Sigmoid colon (tissue), 7 donors: ENCODE measurements at places on chromosomes 6 and 20.

- DNase-seq: no peak
Measured at GRCh38 chr6:44487586-44487985, 100.1 kb downstream of the CDC5L start.

DNA sequence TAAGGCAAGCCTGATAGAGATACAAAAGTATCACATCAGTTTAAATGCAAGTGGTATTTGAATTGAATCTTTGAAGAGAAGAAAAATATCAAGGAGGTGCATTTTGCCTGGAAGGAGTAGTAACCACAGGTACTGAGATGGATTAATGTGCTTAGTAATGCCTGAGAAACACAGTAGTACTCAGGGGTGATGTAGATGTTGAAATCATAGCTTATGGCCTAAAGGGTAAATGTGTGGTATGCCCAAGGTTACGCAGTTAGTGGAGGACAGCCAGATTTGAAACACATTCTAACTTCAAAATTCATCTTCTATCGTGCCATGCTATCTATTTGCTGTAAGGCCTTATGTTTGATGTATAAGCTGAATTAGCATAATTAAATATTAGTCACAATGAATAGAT is 55.9 kb downstream of the STXBP5 start:
- no peak for DNase-seq

- DNase-seq: no peak
Measured at GRCh38 chr20:43955062-43955749, 40.6 kb downstream of the TOX2 start.

- DNase-seq: no peak
Measured at GRCh38 chr6:12911427-12911826, 194.9 kb downstream of the PHACTR1 start.

GRCh38 chr20:36313476-36313875 is 7.3 kb downstream of the DLGAP4 start:
- DNase-seq: peak; percentile 37

- no peak for DNase-seq
Measured at GRCh38 chr6:158476389-158476788, 83.5 kb upstream of the TMEM181 start.

GRCh38 chr20:51563486-51564332 is 21.2 kb upstream of the NFATC2 start:
- peak; percentile 86 for DNase-seq

- no peak for DNase-seq
Measured at GRCh38 chr20:58826271-58826670, 24.4 kb downstream of the GNAS-AS1 start.

DNA sequence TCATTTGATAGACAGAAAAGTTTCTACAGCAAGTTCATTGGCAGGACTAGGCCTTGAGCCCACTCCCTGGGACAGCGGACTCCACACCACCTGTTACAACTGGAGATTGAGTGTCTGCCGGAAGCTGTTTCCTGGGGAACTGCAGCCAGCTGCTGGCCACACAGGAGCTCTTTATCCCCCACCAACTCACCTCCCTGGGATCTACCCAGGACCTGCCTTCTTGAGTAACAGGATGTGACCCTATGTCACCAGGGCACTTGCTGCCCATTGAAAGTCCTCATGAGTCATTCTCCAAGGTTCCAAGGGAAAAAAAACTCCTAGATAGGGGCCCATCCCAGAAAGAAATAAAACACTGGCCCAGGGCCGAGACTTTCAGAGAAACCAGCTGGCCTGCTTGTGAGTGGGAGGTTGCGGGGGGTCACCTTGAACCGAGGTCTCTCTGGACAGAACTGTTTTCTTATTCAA is 37.4 kb upstream of the SLC9A8 start:
- peak; percentile 72 for DNase-seq

DNA sequence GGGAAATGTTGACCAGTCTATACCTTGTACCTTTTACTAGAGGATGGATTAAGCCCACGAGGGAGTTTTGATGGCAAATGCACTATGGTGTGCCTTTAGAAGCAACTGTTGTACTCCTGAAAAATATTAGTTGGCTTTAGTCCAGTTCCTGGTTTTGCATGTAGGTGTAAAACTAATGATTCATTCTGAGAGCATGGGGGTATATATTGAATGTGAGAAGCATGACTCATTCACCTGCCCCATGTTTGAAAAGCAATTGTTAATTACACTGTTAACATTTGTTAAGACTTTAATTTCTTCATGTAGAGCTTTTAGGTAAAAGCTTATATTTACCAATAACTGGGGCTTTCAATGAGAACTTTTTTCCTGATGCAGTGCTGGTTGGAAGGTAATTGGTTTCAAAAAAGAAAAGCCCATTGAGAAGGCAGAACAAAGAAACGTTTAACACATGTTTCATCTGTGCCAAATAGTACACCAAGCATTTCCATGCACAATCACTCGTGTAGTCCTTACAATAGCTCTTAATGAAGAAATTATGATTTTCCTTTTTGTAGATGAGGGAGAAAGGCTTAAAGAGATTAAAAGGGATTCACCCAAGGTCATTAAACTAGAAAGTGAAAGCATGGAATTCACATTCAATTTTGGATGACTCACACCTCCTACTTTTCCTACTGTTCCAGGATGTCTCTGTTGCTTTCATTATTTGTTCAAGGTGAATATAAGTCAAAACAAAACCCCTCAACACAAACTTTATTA is 134.1 kb downstream of the CCDC170 start:
- no peak for DNase-seq

DNA sequence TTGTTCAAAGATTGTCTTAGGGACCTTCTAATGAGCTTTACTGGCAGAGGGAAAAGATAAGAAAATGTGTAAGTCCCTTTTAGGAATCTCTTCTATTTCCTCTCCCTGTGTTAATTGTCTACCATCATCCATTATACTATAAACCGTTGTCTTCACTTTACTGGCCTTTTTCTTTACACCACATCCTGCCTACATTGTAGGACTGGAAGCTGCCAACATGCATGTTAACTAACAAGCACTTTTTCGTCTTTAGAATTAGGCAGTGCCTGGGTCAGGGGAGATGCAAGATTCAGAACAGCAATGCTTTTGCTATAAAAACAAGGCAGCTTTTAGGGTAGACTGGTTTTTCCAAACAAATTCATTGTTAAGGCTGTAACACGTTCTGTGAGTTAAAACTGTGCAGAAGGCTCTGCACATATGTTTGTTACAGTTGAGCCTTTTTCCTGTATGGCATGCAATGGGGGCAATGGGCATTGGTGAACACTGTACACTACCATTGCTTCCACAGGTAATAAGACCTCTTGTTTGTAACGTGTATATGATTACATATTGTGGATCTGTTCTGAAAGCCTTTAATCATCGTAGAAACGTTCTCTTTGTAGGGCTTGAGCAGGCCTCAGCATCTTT is 10.9 kb upstream of the PKIG start:
- DNase-seq: no peak

DNA sequence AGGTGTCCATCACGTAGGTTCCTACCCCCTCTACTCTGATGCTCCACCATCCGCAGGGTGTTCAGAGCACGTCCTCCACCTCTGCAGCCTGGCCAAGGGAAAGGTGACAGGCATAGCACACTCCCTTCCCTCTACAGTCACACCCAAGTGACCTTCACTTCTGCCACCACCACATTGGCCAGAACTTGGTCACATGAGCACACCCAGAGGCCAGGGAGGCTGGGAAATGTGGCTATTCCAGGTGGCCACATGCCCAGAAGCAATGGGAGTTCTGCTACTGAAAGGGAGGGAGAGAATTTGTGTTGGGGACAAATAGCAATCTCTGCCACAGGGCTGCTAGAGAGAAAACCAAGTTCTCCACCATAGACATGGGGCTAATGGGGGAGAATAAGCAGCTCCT is 180.3 kb downstream of the NFATC2 start:
- DNase-seq: no peak

DNA sequence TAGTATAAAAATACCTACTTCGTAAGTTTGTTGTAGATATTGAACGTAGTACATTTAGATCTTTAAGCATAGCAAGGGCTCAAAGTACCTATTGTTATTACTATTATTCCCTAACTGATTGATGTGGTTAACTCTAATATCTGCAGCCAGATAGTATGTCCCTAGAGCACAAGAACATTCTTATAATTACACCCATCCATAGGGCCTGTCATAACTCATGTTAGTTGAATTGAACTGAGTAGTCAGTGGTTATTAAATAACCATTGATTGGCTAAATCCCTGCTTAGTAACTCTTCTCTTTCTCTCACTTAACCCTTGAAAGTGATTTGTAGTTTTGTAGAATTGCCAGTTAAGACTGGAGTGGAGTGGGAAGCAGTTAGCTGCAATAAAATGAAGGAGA is 207.5 kb upstream of the HS3ST5 start:
- no peak for DNase-seq

- DNase-seq: no peak
Measured at GRCh38 chr20:61912665-61913422, 152.8 kb downstream of the TAF4 start.

- DNase-seq: no peak
Measured at GRCh38 chr6:6764764-6765434, 176.4 kb downstream of the LY86 start.

DNA sequence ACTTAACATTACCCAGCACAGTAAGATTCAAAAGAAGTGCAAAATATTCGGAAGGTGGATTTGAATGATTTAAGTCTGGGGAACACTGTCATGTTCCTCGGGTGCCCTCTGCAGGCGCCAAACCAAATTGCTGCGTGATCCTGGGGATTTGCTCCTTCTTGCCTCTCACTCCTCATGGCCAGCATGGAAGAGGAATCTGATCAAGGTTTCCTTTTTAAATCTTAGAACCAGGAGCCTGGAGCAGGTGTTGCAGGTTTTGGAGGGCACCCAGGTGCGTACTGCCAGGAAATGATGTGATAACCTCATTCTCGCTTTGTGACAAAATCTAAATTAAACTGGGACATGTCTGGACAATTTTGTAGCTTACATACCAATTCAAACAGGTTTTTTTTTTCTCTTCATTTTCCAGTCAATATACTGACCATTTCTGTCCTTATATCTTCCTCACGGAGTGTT is 8.1 kb upstream of the PFDN4 start:
- DNase-seq: peak; percentile 78

- no peak for DNase-seq
Measured at GRCh38 chr20:25126204-25127029, 44.5 kb upstream of the VSX1 start.

DNA sequence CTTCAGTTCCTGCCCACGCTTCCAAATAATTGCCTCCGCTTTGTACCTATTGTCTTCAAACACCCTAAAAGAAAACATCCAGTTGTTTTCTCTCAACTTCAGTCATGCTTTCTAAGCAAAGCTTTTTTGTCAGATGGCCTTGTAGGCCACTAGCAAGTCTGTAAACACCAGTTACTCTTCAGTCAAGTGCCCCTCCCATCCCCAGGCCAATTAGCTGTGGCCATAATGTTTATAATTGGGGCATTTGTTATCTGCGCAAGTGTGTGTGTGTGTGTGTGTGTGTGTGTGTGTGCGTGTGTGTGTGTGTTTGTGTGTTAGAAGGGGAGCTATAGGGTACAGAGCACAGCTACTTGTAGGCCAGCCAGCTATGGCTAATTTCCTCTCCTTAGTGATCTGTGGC is 272.4 kb upstream of the MARCKS start:
- no peak for DNase-seq

DNA sequence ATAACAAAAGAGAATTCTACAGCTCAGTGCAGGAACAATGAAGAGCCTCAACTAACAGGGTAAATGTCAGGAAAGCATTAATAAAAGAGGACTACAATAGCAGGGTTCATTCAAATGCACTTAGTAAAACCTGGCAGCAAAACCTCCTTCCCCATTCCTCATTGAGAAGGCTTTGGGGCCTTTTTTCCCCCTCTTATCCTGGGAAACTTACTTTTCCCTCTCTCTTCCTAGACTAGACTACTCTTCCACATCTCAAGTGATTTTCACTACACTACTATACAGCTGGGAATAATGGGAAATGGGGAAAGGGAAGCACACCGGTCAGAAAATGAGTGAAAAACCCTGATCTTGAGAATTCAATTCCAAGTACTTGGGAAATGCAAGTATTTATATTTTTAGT is 10.1 kb downstream of the ROMO1 start:
- DNase-seq: no peak

- no peak for DNase-seq
Measured at GRCh38 chr6:12459945-12460661, 169.9 kb downstream of the EDN1 start.

GRCh38 chr20:44615169-44615791 is 32.9 kb downstream of the PKIG start:
- DNase-seq: no peak

GRCh38 chr20:24493661-24494459 is 24.4 kb downstream of the SYNDIG1 start:
- peak; percentile 53 for DNase-seq

GRCh38 chr6:129681913-129682205 is 28.1 kb downstream of the ARHGAP18 start:
- DNase-seq: no peak

DNA sequence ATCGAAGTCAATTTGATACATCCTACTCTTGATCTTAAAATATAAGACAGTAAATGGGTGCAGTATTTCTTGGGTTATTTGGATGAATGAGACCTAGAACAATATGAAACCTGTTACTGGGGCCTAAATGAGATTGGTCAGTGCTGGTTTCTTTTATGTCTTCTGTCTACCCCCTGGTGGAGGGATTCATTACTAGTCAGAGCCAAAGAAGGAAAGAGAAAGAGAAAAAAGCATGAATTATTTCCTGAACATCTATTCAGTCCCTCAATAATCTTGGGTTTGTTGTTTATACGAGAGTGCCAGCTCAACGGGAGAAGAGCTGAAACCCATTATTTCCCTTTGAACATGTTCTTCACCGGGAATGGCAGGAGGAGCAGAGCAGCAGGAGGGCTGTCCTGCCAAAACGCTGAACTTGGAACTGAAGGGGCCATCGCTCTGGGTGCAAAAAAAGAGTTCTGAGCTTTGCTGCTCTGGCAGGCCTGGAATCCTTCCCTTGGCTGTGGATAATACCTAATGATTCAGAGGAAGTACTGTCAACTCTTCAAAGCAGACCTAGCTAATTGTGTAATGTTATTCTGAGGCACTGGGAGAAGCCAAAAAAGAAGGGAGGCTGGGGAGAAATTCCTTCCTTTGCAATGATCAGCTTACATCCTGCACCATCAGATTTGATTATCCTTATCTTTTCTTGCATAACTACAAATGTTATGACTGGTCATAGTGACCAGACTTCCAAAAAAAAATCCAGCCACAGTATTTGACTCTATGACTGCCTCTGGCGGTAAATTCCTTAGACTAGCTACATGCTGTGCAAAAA is 72.0 kb downstream of the BLOC1S5 start:
- peak; percentile 68 for DNase-seq

- peak; percentile 75 for DNase-seq
Measured at GRCh38 chr6:169961772-169962561, 210.5 kb downstream of the ERMARD start.

- DNase-seq: no peak
Measured at GRCh38 chr6:50025258-50025657, 3.5 kb upstream of the DEFB110 start.
